ENCODE measurements at places on chromosomes 3 and 15.

DNA sequence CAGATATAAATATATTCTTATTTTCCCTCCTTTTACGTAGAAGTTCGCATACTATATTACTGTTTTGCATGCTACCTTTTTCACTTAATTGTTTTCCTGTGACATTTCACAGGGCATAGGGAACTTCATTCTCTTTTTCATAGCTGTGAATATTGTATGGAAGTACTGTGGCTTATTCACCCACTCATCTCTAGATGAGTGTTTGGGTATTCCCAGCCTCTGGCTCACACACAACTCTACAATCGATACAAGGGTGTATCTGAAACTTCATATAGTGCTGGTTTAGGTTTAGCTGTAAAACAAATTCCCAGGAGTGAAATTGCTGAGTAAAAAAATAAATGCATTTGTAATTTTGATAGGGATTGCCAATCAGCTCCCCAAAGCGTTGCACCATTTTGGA lies 55.3 kb upstream of the MAGI1 start:
- DNase-seq: no peak

DNA sequence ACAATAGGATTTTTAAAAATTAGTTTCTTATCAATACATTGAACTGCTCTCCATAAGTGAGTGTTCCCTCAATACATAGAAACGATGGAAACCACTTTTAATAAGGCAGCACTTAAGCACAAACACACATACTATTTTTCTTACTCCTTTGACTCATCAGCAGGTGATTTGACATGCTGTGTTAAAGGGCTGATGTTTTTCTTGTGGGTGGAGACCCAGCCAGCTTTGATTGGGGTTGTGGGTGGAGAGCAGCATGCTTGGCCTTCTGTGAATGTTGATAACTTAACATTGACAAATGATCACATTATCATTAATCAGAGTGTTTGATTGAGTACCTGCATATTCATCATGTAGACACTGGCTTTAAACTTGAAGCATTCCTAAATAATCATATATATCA lies 223.0 kb upstream of the DPH6 start:
- no peak for DNase-seq

- peak; percentile 59 for DNase-seq
Observed at GRCh38 chr3:196207833-196208607, 3.2 kb downstream of the ZDHHC19 start.

GRCh38 chr3:31810991-31811433 lies 170.1 kb downstream of the OSBPL10 start:
- DNase-seq: no peak

GRCh38 chr3:119524931-119525662 lies 26.8 kb downstream of the TIMMDC1 start:
- DNase-seq: no peak

DNA sequence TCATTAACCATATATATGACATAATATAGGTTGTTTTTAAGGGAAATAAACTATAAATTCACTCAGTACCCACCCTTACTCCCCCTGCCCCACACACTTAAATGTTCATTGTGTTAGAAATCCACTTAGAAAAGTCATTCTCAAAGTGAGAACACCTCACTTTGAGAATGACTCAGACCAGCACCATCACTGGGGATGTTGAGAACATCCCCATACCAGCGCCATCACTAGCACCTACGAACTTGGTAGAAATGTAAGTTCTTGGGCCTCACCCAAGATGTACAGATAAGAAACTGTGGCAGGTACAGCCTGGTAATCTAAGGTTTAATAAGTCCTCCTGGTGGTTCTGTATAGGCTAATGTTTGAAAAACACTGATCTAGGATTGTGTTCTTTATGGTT lies 362.6 kb downstream of the LPP start:
- no peak for DNase-seq

DNA sequence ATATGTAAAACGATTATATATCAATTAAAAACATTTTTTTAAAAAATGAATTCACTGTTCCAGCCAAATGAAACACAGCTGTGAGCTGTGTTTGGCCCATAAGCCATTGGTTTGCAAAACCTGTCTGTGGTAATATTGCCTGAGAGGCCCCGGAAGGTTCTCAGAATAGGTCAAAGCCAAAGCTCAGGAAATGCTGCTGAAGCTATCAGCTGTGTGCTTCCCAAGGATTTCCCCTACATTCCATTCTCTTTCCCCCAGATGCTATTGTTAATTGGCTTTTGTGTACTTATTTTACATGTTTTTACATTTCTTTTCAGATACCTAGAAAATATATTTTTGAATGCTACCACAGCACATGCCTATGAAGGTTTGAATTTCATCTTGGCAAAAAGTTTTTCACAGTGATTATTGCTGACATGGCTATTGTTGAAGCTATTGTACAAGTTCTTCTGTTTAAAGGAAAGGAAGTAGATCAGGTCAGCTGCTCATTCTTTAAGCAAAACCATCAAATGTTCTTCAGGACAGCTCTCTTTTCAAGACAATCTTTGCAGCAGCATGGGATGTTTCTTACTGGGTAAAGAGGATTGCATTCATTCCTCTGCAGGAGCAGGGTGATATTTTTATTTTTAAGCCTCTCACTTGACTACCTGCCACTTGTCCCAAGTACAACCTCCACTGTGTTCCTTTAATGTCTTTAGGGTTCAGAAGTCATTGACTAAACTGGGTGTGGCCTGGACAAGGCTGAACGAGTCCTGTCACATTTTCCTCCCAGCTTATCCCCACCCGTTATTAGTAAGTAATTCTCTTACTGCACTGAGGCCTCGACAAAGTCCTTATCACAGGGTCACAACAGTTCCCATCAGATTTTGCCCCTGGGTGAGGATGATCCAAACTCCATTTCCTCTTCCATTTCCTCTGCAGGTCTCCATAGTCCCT lies 26.3 kb upstream of the BNC1 start:
- DNase-seq: no peak

- no peak for DNase-seq
Observed at GRCh38 chr15:83199288-83199687, 8.3 kb downstream of the HDGFL3 start.

DNA sequence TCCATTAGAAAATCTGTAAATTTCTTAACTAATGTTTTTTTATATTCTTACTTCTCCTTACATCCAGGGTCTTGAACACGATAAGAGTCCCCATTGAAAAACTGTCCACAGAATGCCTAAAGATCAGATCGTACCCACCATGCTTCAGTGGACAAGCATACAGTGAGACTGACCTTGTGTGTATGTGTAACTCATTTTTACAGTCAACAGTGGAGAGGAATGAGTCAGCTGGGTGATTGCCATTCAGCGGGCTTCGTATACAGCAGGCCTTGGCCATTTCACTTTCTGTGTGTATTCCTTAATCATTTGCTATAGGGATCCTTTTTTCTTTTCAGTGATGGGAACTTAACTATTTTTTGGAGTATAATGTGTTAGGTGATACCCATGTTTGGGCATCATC lies 10.6 kb downstream of the PARP14 start:
- no peak for DNase-seq

DNA sequence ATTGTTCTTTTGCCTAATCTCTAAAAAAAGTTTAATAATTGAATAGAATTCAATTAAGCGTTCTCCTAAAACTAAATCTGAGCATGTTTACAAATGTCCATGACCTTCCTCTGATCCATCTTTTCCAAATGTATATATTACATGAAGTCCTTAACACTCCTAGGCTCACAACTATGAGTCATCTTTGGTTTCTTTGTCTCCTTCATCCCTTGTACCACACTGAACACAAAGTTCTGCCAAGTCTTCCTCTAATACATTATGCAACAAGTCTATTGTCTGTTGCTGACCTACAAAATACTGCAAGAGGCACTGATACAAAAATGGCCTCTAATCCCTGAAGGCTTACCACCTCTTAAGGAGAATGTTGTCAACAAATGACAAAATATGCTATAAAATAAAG lies 550.2 kb downstream of the PYDC2 start:
- no peak for DNase-seq

DNA sequence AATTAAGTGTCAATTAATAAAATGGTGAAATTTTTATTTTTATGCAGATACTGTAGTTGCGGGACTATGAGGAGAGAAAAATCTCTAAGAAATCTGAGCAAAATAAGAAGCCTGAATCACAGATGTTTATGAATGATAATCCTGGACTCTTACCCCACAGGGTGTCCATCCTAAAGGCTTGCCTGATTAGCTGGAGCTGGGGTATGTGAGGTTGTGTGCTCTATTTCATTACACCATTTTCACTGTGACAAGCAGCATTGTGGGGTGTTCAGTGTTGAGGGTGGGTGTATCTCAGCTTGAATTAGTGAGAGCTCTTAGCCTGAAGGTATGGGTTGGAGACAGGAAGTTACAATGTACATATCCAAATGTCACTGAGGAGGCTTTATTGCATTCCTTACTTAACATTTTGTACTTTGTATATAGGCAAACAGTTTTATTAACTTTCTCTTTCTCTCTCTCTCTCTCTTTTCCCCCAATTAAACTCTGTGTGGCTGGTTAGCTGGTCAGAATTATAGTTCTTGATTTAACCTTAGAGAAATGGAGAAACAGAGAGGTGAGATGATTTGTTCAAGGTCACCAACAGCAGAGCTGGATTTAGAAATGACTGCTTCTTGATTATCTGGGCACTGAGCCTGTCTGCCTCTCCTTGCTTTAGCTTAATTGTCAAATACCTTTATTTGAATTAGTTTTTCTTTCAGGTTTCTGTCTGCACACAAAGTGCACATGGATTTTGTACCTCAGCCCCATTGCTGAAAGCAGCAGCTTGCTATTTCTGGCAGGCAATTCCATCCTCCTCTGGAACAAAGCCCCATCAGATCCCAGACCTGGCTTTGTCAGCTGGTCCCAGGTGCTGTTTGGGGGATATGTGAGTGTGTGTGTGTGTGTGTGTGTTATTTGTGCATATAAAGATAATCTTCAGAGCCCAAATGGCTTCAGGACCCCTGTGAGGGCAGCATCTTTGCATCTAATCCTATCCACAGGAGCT lies 35.8 kb downstream of the GJD2 start:
- no peak for DNase-seq

DNA sequence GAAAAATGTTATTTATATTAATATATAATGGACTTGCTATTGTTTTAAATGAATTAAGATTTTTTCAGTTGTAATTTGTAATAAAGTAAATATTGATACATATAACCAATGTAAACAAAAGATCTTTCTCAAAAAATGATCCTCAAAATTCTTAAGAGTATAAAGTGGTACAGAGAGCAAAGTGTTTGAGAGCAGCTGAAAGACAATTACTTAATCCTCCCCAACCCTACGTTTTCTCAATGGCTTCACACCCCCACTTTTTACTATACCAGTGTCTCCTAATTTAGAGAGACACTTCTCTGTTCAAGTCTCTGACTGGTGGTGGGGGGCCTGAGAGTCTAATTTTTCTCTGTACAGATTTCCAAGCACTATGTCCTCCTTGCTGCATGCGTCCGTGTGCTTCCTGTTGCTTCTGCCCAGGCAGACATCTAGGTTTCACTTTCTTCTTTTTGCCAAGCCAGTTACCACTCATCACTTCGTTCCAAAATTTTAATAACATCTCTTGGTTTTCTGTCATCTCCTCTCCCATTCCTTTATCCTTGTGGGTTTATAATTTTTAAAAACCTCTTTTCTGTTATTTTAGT lies 276.3 kb upstream of the DNAJC19 start:
- no peak for DNase-seq

GRCh38 chr15:99755692-99756409 lies 22.6 kb upstream of the LYSMD4 start:
- peak; percentile 12 for DNase-seq

GRCh38 chr3:12644331-12644937 lies 19.5 kb downstream of the RAF1 start:
- no peak for DNase-seq

- no peak for DNase-seq
Observed at GRCh38 chr3:98594628-98595324, 1.4 kb upstream of the CPOX start.

DNA sequence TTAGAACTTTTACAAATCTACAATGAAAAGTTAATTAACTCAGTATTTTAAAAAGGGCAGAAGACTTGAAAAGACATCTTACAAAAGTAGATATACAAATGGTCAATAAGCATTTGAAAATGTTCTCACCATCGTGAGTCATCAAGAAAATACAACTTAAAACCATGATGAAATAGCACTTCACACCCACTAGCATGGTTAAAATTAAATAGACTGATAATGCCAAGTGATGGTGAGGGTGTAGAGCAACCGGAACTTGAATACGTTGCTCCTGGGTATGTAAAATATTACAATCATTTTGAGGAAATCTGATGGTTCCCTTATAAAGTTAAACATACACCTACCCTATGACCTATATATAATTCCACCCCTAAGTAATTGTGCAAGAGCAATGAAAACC lies 319.8 kb upstream of the UMPS start:
- DNase-seq: no peak

DNA sequence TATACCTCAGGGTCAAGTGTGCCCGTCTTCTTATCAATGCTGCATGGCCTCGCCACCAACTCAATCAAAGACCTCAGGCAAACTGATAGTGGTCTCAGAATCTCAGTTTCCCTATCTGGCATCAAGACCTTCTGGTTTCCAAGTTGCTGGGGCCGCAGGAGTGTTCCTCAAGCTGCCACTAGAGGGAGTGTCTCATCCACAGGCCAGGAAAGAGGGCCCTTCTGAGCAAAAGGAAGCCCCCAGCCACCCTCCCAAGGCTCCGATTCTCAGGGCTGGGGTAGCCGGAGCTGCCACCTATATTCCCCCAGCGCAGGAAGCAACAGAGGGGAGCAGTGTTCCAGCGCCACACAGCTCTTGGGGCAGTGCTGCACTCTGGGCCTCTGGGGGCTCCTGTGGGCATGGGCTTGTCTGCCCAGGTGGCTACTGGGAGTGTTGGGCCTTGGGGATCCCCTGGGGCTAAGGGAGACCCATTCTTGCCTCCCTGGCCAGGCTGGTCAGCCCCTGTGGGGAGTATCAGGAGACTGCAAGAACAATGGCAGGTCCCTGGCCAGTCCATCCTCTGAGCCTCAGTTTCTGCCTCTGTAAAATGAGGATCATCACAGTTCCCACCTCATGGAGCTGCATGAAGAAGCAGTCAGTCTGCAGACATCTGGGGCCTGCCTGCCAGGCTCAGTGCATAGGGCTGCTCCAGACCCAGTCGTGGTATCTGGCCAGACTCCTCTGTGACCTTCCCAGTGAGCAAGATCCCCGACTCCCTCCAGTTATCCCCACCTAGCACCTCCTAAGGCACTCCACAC lies 23.4 kb upstream of the SEC13 start:
- DNase-seq: peak; percentile 36

DNA sequence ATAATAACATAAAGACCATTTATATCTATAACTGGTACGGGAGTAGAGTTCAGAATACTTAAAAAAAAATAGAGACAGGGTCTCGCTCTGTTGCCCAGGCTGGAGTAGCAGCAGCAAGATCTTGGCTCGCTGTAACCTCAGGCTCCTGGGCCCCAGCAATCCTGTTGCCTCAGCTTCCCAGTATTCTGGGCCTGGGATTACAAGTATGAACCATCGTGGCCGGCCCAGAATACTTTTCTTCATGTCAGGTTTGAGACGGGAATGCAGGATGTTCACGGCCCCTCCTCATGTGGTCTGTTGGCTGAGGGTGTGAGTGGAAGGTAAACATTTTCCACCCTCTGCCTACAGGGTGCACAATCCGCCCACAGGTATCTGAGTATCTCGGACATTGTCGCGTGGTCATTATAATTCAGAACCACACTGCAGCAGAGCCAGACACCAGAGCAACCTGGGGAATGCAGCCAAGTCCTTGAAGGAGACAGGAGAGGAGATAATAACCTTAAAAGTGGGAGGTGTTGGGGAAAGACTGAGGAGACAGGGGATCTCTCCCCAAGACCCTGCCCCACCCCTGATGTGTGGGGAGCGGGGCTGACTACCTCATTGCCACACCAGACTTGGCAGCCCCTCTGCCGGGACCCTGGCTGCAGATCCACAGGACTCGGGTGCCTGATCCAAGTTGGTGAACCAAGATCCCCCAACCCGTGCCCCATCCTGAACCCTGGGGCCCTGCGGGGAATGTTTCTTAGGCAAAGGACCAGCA lies 106.8 kb downstream of the ADCY5 start:
- no peak for DNase-seq

- no peak for DNase-seq
Observed at GRCh38 chr3:192597506-192597905, 129.8 kb downstream of the FGF12 start.
